Kidney glomerular epithelial cell (primary cell): ENCODE measurements at places on chromosomes 2 and 18.

- no peak for DNase-seq
Measured at GRCh38 chr18:27746241-27746640, 430.7 kb downstream of the CDH2 start.

- no peak for DNase-seq
Measured at GRCh38 chr2:239856620-239857285, 168.4 kb downstream of the NDUFA10 start.

DNA sequence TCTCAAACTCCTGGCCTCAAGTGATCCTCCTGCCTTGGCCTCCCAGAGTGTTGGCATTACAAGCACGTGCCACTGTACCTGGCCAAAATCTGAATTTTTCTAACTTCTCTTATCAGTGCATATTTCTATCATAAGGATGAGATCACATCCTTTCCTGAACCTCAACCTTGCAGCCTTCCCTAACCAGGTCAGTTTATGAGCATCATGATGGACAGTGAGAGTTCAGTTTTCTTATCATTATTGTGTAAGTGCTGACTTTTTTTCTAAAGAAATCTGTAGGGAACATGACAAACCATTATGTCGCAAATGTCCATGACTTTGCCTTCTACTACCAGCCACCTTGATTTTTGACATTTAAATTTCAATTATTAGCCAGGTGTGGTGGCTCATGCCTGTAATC, 31.5 kb downstream of the MRPL33 start:
- DNase-seq = no peak

DNA sequence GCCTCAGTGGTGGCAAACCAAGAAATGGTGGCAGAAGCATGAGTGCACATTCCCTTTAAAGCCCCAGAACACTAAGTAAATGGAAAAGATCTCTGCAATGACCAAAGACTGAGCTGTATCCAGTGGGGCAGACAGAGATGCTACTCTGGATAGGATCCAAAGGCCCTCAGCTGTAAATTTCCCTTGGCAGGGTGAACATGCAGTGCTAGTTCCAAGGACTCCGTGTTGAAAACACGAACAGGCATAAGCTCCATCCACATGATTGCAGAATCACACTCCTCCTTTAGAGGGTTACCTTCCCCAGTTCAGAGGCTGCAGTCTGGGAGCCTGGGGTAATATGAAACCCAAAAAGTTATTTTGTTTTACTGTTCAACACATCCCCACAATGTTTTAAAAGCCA, 98.6 kb upstream of the KLF7 start:
- DNase-seq = no peak

DNA sequence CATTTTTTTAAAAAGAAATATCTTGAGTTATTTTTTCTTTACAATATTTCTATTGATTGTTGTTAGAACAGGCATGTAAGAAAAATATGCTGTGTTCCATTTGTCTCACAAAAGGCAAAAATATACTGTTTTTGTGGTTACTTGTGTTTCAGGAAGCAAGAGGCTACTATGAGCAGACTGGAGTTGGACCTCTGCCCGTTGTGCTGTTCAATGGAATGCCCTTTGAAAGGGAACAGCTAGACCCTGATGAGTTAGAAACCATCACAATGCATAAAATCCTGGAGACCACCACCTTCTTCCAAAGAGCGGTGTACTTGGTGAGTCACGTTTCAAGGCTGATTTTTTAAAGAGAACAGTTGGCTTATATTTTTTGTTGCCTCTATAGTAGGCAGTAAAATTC, 54.7 kb downstream of the UGGT1 start:
- DNase-seq = no peak

- peak; percentile 17 for DNase-seq
Measured at GRCh38 chr2:207616185-207616584, 9.0 kb downstream of the METTL21A start.

DNA sequence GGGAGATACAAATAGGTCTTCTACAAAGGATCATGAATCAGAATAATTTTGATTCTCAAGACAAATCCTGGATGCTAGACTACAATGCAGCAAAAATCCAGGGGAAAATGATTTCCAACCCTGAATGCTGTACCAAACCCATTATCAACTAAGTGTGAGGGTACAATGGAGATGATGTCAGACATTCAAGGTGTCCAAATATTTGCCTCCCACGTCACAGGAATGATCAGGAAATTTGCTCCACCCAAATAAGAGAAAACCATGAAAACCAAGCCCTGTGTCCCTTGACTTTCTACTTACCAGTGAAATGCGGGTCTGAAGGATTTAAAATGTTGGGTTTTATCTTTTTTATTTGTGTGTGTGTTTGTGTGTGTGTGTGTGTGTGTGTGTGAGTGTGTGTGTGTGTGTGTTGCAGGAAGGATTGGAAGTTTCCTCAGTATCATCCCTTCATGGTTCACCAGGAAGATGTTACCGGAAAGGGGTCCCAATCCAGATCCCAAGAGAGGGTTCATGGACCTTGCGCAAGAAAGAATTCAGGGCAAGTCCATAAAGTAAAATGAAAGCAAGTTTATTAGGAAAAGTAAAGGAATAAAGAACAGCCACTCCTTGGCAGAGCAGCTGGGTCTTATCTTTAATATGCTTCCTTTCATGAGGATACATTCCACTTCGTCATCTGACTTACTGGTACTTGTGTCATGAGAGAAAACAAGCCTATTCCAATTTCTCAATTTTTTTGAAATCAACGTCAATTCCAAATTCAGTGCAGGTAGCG, 61.1 kb upstream of the ID2 start:
- no peak for DNase-seq

GRCh38 chr2:240987588-240987987, 10.8 kb upstream of the SNED1 start:
- DNase-seq = no peak

DNA sequence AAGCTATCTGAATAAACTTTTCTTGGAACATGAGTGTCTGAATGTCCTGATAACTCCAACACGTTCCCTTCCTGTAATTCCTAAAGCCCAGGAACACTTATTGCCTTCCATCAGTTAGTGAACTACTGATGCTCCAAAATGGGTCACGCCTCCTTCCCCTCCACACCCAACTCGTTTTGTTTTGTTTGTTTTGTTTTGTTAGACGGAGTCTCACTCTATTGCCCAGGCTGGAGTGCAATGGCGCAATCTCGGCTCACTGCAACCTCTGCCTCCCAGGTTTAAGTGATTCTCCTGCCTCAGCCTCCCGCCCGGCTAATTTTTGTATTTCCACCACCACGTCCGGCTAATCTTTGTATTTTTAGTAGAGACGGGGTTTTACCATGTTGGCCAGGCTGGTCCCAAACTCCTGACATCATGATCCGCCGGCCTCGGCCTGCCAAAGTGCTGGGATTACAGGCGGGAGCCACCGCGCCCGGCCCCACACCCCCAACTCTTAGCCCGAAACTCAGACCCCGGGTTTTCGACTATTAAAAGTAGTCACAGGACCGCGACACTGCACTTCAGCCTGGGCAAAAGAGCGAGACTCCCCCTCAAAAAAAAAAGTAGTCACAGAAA, 774 bp downstream of the IER3IP1 start:
- DNase-seq = no peak

DNA sequence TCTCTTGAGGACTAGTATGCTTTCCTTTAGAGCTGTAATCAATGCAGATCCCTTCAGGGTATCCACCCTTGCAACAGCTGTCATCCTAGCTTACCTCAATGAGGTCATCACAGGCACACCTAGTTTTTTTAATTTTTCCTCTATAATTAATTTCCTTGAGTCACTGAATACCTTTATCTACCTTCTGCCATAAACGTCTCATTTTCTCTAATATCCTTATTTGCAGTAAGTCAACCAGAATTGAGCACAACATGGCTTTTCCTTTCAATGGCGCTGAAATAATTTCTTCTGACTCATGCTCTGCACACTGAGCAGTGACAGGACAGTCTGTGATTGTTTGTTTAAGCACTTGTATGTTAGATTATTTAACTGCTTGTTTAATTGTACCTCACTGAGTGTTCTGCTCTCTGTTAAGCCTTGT, 49.4 kb downstream of the ETAA1 start:
- DNase-seq = no peak

DNA sequence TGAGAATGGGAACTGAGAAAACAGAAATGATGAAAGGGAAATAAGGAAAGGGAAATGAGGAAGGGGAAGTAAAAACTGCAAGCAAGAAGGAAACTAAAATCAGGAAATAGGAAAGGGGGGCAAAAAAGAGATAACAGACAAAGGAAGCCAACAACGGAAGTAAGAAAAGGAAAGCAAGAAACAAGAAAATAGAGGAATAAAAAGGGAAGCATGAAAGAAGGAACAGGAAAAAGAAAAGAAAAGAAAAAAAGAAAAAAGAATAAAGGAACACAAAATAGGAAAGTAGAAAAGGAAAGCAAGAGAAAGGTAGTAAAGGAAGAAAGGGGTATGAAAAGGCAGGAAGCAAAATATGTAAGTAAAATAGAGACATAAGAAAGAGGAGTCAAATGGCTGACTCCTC, 241.2 kb upstream of the NCKAP5 start:
- no peak for DNase-seq

GRCh38 chr18:8980496-8980895, 122.0 kb upstream of the NDUFV2 start:
- no peak for DNase-seq

DNA sequence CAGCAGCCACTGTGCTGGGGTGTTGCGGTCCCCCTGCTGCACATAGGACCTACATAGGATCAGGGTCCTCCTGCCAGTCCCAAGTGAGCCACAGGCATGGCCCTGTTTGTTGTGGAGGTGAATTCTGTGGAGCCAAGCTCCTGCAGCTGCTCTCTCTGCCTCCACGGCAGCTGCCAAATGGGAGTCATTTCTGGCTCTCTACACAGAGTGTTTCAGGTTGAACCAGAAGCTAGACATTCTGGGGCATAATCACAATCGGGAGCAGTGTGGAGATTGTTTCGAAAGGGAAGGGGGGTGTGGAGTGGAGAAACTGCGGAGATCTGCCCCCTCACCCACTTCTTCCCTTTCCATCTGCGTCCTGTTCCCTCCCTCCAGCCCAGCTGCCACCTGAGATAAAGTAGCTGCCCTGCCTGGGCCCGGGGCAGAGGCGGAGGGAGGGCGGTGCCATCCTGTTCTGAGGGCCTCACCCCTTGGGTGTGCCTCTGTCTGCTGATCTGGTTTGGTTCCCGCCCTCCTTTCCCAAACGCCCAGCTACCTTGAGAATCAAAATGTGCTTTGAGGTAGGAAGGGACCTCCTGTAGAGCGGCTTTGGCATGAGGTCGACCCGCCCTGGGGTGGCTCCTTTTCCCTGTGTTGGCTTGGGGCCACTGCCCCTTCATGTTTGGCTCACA, 139.4 kb downstream of the WDSUB1 start:
- no peak for DNase-seq

DNA sequence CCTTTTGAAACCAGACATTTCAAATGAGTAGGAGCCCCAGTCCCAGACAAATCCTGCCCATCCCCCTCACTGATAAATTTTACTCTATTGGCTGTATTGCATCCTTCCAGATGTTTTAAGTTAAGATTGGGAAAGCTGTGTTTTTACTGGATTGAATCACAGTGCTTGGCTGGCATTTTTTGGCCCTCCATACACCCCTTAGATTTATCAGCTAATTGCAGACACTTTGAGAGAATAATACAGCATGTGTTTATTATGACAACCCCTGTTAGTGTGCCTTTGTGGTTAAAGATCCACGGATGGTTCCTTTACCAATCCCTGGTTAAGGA, 74.9 kb downstream of the ANTXR1 start:
- no peak for DNase-seq

GRCh38 chr2:227780981-227781615, 32.5 kb upstream of the CCL20 start:
- DNase-seq = no peak

GRCh38 chr2:164922134-164922533, 33.2 kb downstream of the SLC38A11 start:
- DNase-seq = no peak

DNA sequence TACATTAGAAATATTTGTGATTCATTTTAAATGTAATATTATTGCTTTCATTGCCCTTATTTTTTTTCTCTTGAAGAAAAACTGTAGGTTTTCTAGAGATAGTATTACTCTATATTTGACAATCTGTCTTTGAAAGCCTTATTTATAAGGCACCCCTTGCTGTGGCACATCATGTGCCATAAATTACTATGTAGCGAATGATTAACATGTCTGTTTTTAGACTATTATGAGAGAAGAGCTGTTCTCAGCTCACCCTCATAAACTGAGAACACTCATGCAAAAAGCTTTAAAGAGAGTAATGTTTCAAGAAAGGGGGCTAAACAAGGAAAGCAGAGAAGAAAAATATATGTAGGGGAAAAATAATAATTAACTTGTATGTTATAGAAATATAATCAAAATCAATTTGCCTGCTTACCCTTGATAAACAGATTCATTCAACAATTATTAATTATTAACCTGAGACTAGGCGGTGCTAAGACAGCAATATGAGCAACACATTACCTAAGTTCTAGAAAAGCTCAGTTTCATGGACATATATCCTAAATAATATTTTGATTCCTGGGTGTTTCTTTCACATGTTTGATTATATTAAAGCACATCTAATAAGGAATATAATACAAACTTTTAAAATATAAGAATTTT, 69.0 kb downstream of the RAB3GAP1 start:
- DNase-seq = peak; percentile 19

GRCh38 chr18:76684265-76684664, 138.1 kb upstream of the ZNF236 start:
- DNase-seq = no peak

- no peak for DNase-seq
Measured at GRCh38 chr2:59583173-59583765, 970.2 kb downstream of the BCL11A start.

DNA sequence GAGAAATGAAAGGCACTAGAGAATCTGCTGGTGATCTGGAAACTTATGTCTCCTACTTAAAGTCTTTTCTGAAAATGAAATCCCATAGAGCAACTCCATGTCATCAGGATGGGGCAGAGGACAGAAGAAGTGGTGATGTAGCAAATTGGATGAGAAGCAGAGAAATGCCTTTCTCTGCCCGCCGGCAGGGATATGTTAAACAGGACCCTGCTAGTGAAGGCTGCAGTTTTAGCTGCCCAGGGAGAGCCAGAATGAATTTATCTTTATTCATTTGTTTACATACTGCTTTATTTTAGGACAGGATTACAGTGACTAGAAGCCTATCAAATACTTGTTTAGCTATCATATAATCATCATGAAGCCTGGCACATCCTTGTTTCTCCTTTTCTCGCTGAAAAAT, 247.0 kb downstream of the DOK6 start:
- DNase-seq = no peak

DNA sequence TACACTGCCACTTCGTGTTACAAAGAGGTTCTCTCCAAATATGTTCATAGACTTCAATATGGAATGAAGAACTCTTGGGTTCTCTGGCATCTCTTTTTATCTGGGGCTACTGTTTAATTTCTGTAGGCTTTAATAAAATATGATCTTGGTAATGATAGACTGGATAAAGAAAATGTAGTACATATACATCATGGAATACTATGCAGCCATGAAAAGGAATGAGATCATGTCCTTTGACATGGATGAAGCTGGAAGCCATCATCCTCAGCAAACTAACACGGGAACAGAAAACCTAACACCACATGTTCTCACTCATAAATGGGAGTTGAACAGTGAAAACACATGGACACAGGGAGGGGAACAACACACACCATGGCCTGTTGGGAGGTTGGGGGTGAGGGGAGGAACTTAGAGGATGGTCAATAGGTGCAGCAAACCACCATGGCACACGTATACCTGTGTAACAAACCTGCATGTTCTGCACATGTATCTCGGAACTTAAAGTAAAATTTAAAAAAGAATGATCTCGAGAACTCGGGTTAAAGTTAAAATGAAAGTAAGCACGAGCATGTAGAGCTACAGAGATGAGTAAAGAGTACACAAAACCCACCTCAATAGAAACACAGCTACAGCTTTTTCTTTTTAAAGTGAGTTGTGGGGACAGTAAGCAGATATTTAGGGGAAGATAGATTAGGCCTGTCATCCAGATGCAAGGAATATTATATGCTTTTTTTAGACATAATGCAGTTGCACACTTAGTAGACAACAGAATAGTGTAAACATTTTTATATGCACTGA, 102.3 kb downstream of the SGPP2 start:
- no peak for DNase-seq
